ENCODE measurements at places on chromosomes 6 and 20.

- DNase-seq, result no peak
Measured at GRCh38 chr6:82602776-82603175, 239.2 kb downstream of the TPBG start.

DNA sequence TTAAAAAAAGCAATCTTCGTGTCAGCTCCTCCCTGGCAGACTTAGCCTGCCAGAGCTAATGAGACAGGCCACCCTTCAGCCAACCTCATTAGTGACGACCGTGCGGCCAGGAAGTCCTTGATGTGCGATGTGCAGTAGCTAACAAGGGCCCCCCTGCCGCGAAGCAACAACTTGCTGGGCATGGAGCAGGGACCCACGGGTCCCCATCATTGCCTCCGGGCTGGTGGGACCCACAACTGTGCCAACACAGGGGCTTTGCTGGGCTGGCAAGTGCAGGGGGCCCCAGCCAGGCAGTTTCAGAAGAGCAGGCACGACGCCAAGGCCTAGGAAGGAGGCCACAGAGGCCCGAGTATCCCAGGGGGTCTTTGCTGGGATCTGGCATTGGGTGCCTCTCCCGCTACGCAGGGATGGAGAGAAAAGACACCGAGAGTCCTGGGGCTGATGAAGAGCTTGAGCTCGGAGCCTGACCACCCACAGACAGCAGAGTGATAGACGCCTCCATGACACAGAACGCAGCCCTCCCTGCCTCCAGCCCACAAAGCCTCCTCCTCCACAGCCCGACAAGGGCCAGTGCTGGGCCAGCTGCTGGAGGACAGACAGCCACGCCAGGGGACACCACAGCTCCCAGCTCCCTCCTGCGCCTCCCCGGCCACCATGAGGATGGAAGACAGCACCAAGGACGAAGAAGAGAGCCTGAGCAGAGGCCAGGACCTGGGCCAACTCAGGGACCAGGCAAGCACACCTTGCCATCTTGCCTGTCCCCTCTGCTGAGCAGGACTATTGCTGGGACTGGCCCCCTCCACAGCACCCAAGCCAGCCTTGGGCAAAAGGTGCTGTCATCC is 96.6 kb downstream of the YTHDF1 start:
- DNase-seq, result no peak

GRCh38 chr20:32564921-32565734 is 20.0 kb downstream of the NOL4L start:
- no peak for DNase-seq

DNA sequence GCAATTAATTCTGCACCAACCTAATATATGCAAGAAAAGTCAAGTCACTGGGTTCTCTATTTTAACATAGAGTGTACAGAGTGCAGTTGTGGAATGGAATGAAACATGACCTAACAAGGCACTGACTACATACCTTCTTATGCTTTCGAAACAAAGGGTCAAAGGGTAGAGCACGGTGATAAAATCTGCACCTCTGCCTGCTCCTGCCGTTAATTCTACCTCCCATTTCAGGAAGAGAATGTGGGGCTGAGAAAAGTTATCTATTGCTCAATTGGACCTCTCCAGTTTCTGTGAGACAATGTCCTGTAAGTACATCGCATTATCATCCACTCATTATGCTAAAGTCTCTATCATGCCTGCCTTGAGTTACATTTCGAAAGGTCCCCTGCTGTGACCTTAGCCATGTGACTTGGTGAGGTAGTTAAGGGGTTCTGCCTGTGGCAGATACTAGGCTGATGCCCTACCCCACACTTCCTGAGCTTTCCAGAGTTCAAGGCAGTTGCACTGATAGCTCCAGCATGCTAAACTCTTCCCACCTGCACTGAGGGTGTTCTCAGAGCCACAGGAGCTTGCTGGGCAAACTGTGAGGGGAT is 14.0 kb upstream of the MOCS1 start:
- DNase-seq, result no peak

- DNase-seq, result no peak
Measured at GRCh38 chr6:1820165-1820564, 210.4 kb downstream of the FOXC1 start.

GRCh38 chr20:5000263-5001173 is 792 bp downstream of the SLC23A2 start:
- no peak for DNase-seq

DNA sequence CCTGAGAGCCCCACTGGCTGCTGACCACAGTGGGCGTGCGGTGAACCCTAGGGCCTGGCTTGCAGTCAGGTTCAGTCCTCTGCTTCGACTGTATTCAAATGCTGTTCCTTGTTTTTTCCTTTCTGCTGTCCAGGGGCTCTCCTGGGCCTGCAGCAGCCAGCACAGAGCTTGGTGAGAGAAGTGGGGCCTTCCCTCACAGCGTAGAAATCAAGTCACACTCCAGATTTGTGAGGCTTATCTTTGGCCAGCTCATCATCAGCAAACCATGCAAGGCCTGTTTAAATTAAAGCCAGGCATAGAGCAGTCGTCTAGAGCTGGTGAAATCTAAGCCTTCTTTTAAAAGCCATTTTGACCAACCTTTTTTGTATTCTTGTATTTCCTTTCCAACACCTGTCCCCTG is 8.4 kb downstream of the FAM120B start:
- no peak for DNase-seq

GRCh38 chr6:86791476-86791875 is 145.9 kb upstream of the HTR1E start:
- no peak for DNase-seq

DNA sequence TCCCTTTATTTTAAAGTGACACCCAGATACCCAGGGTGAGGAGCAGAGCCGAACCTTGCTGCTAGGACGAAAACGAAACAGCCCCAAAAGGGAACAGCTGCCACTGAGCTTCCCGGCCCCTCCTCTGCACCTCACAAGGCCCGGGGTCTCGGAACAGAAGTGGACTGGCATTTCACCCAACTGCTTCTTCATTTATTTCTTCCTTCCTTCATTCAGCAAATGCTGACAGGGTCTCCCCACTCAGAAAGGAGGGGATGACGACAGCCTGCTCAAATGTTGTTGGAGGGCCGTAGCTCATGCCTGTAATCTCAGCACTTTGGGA is 220.3 kb downstream of the PREX1 start:
- no peak for DNase-seq

- DNase-seq, result no peak
Measured at GRCh38 chr20:13302647-13303450, 81.8 kb downstream of the ISM1 start.

- DNase-seq, result no peak
Measured at GRCh38 chr6:36825994-36826393, 13.2 kb downstream of the CPNE5 start.

GRCh38 chr20:57047281-57048026 is 219.0 kb downstream of the BMP7 start:
- no peak for DNase-seq

GRCh38 chr6:39577446-39578165 is 147.6 kb downstream of the KIF6 start:
- no peak for DNase-seq

DNA sequence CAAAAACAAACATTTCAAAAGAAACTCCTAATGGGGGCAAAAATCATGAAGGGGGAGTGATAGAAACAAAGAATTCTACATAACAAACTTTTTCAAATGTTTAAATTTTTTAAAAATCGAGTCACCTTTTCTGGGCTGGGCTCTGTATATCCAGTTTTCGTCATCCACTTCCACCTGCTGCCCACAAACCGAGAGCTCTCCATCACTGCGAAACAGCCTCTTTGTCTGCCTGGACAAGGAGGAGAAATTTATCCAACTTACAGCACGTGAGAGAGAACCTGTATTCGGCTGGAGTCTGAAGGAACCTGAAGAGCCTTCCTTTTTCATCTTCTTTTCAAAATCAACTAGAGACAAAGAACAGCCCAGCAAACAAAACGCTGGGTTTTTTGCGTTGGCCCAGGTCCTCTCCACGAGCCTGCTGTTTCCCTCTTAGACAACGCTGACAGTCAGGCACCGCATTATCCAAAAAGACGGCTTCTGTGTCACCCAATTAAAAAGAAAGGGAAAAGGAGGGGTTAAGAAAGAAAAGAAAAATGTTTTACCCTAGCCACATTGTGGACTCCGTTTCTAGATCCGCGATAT is 72.4 kb upstream of the NHSL1 start:
- DNase-seq, result no peak

GRCh38 chr6:104472021-104472901 is 387.5 kb downstream of the HACE1 start:
- DNase-seq, result no peak

DNA sequence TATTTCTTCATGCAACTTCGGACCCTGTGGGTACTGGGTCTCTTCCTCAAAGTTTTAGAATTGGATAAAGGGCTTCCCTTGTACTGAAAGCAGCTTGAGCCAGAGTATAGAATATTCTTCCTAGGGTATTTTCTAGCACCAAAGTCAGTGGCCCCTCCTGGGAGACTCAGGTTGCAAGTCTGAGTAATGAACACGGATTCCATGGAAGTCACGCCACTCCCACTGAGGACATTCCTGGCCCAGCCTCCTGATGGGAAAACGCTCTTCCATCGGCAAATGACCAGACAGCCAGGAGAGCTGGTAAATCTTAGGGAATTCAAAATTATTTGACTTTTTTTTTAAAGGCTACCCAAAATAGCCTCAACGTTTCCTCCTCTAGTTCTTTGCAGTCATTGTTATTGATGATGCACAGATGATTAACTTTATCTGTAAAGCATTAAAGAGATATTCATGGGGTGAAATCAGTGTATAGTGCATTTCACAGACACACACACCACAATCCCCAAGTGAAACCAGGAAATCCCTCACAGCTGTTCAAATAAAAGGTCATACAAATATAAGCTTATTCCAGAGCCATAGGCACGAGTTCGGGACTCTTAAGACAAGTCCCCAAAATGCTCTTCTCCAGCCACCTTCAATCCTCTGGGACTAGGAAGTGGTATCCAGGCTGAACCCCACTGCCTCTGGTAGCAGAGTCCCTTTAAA is 248.8 kb downstream of the SOD2 start:
- DNase-seq, result no peak

- DNase-seq, result no peak
Measured at GRCh38 chr6:44202332-44202971, 14.3 kb upstream of the MYMX start.

DNA sequence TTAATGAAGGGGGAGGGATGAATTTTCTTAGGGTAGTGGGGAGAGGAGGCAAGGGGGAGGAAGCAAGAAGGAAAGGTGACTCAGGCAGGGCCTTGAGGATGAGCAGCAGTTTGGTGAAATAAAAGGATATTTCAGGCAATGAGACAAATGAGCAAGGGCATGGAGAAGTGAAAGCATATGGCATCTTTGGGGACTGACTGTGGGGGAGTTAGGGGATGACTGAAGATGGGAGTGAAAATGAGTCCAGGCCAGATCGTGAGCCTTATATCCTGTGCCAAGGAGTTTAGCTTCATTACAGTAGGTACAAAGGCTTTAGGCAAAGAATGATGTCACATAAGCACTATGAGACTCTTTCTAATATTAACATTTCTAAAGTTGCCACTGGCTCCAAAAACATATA is 51.9 kb downstream of the ILRUN start:
- DNase-seq, result no peak

DNA sequence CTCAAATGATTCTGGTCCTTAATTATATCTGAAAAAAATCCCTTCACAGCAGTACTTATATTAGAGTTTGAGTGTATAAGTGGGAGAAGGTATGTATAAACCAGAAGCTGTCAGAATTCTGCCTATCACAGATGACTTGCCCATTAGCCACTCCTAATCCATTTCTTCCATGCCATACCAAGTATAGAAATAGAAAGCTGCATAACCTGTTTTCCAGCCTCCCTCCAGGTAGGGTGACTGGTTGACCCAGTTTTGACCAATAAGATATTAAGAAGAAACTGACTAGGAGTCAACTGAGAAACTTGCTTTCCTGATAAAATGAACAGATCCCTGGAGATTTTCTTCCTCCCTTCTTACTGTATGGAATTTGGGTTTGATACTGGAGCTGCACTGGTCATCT is 112.2 kb upstream of the GRIK2 start:
- DNase-seq, result no peak

DNA sequence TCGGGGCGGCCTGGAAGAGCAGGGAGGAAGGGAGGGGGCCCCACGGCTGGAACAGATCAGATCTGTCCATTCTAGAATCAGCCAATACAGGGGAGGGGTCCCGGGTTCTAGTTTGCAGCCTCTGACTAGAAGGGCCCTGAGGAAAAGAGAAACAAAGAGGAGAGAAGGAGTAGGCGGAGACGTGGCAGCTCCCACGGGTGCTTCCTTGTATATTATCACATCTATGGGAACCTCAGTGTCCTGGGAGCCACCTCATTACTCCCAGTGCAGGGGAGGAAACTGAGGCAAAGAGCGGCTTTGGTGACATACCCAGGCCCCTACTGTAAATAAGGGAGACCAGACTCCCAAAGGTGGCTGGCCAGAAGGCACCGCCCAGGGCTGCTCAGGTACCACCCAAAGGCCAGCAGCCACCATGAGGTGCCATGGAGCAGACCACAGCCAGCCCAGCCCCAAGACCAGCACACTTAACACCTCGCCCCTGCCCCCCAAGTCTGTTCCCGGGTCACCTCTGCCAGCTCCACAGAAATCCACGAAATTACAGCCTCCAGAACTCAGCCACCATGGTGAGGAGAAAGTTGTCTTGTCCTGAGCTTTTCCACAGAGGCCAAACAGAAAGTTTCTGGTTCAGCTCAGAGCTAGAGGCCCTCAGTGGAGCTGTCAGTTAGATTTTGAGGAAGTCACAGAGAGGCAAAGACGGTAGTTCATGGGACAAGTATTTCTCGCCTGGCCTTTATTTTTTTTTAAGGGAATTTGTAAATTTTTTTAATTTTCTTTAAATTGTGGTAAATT is 2.1 kb downstream of the ZC3H12D start:
- no peak for DNase-seq

DNA sequence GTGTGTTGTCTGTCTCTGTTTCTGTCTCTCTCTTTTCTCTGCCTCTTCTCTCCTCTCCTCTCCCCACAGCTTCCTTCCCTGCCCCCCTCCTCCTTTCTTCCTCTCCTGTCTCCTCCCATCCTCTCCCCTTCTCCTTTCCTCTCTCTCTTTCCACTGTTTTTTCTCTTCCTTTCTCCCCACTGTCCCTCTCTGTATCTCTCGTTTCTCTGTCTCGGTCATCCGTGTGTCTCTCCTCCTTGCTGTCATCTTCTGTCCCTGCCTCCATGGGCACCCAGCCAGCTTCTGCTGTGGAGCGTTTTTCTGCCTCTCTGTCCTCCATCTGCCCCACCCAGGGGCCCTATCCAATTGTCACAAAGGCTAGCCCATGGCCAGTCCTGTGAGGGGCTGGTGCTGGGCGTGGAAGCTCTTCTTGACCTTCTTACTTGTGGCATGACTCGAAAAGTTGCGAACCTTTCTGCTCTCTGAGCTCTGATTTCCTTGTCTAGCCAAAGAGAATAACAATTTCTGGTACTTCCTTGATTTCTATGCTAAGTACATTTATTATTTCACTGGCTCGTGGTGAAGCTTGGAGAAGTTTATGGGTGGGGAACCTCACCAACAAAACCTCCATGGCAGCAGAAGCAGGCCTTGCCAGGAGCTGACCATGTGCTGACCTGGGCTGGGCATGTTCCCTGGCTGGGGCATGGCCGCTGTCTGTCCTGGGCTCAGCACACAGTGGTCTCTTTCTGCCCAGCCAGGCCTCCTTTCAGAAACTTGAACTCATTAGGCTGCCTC is 69.3 kb downstream of the CEBPB start:
- DNase-seq, result no peak

All from thoracic aorta (tissue), 2 donors.